ENCODE measurements at places on chromosomes 1 and 21. TPM values are rescaled to one million over a fixed set of nuclear protein-coding genes. Genes with fewer than 3 reads are reported as not detected.

Gene ARTN
- 0.48 TPM for total RNA-seq

Gene CGN
- total RNA-seq, result 1.4 TPM

Gene PDZK1IP1
- not detected for total RNA-seq

Gene S100A1
- not detected for total RNA-seq

Gene AQP10
- not detected for total RNA-seq

- peaks cover 47% of the 10 kb centered on the region for H3K36me3 ChIP-seq
- H3K27me3 ChIP-seq, result no peaks in the 10 kb centered on the region
- no peak for DNase-seq
- H3K4me3 ChIP-seq, result peak overlapping the region; percentile 8
- H3K4me1 ChIP-seq, result peaks cover 71% of the 10 kb centered on the region
These were observed 165.0 kb upstream of the EDN2 start for GRCh38 chr1:41649396-41650027.

DNA sequence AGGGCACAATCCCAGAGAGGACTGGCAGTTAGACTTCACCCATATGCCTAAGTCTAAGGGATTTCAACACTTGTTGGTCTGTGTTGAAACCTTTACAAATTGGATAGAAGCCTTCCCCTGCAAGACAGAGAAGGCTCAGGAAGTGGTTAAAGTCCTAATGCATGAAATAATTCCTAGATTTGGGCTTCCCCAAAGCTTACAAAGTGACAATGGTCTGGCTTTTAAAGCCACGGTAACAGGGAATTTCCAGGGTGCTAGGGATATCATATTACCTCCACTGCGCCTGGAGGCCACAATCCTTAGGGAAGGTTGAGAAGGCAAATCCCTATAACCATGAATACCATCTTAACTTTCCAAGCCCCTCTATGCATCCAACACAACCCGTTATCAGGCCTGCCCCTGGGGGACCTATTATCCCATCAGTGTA, 3.3 kb upstream of the FMO4 start:
- H3K27me3 ChIP-seq, result no peaks in the 10 kb centered on the region
- no peak for DNase-seq
- H3K4me3 ChIP-seq, result no peak overlapping the region

DNA sequence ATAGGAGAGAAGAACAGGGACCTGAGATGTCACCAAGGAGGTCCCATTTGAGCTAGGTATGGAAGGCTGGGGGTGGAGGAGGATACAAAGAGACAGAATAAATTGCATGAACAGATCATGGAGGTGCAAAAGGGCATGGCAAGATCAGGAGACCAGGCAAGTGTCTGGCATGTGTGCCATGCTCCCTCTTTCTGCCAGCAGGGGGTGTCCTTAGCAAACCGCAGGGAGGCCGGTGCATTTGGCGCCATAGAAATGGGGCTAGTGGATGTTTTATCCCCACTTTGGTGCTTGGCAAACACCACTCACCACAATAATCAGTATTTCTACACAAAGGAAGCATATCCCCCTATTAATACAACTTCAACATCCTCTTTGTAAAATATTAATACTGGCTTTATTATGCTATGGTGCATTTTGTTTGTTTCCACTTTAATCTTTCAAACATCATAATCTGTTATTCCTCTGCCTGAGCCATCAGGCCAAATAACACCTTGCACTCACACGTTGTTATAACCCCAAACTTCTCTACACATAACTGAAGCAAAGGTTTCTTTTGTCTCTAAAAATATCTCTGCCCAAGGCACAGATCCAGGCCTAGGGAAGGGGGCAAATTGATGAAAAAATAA, 25.9 kb downstream of the S100A6 start:
- H3K4me1 ChIP-seq, result peaks cover 10% of the 10 kb centered on the region
- no peak overlapping the region for H3K4me3 ChIP-seq
- H3K27me3 ChIP-seq, result no peaks in the 10 kb centered on the region
- peak; percentile 87 for DNase-seq
- no peak overlapping the region for H3K27ac ChIP-seq
- no peaks in the 10 kb centered on the region for H3K36me3 ChIP-seq

- DNase-seq, result no peak
- no peak overlapping the region for H3K27ac ChIP-seq
- no peaks in the 10 kb centered on the region for H3K36me3 ChIP-seq
- H3K4me1 ChIP-seq, result no peaks in the 10 kb centered on the region
These were observed 407.6 kb downstream of the PTPRU start for GRCh38 chr1:29643838-29644440.

Data from activated CD4-positive, alpha-beta T cell treated with anti-CD3 and anti-CD28 coated beads for 36 hours (primary cell).